ENCODE measurements at places on chromosomes 4 and X. TPM values are rescaled to one million over a fixed set of nuclear protein-coding genes. Genes with fewer than 3 reads are reported as not detected.

DNA sequence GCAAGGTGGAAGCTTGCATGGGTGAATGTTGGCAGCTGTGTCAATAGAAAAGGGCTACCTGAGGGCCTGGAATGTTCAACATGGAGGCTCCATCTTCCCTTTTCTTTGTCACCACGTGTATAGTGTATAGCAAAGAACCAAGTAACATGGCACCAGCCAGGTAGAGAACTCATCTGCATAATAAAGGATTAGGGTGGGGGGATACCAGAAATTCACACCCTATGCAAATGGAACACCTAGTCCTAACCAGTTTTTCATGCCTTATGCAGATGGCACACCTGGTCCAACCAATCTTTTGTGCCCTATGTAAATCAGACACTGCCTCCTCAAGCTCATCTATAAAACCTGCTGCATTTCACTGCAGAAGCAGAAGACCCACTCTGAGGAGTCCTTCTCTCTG is 169.6 kb upstream of the GLRA2 start:
- no peak for DNase-seq

SOX3 gene
- not detected for total RNA-seq

- DNase-seq, result no peak
These were observed 126.9 kb upstream of the FAM9B start for GRCh38 chrX:9160698-9161329.

GRCh38 chr4:39719804-39720580 is 22.1 kb downstream of the UBE2K start:
- DNase-seq, result no peak

GRCh38 chr4:8730681-8731080 is 138.1 kb downstream of the CPZ start:
- DNase-seq, result no peak

- DNase-seq, result no peak
These were observed 51.8 kb downstream of the LRP2BP start for GRCh38 chr4:185343726-185344581.

DNA sequence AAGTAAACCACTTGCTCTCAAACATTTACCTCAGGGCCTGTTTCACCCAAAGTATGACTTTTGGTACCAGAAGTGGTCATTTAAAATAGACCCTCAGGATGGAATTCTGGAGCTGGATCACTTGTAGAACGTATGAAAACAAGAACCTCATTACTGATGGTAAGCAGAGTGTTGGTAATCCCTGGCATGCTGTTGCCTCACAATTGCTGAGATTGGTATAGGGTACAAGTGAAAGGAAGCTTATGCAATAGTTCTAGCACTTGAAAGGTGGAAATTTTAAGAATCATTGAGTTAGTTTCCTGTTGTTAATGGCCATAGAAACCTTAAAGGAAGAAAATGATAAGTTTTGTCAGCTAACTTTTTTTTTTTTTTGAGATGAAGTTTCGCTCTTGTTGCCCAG is 22.3 kb upstream of the THOC2 start:
- DNase-seq, result no peak

DNA sequence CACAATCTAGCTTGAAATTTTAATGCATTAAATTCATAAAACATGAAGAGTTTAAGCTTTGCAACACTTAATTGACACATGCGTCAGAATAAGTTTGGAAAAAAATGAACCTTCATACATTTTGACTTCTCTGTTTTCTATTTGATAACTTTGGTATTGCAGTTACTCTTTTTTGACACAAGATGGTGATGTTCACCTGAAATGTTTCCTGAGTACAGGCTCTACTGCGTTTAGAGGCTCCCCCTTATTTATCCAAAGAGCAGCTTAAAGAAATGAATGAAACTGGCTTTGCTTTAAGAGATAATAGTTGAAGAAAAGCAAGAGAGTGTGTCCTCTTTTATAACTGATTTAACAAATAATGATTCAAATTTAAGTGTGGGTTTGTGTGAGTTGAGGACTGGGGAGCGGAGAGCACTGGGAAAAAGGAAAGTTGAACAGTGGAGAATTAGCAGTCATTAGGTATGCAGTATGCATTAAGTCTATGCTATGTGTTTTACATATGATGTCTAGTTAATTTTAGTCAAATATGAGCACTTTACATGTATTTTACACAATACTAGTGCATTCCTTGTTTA is 180.6 kb upstream of the NUDT6 start:
- no peak for DNase-seq

All from cardiac septum (tissue), 1 donor.